ENCODE measurements at places on chromosomes 11 and 22.

DNA sequence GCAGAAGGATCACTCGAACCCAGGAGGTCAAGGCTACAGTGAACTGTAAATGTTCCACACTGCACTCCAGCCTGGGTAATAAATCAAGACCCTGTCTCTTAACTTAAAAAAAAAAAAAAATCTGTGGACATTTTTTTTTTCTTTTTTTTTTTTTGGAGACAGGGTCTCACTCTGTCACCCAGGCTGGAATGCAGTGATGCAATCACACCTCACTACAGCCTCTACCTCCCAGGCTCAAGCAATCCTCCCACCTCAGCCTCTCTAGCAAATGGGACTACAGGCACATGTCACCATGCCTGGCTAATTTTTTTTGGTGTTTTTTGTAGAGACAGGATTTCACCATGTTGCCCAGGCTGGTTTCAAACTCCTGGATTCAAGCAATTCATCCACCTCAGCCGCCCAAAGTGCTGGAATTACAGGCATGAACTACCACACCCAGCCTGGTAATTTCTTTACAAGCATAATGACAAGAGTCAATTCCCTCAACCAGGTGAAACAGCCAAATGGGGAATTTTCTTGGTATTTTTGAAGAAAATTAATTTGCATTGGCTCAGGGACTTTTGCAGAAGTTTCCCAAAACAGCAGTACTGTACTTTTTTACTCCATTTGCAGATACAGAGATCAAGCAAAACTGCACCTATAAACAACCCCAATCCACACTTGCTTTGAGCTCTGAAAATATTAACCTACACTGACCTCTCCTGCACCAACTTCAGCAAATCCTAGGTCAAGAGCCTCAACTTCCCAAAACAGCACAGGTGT is 44.0 kb downstream of the MRTFA start:
- DNase-seq: no peak

DNA sequence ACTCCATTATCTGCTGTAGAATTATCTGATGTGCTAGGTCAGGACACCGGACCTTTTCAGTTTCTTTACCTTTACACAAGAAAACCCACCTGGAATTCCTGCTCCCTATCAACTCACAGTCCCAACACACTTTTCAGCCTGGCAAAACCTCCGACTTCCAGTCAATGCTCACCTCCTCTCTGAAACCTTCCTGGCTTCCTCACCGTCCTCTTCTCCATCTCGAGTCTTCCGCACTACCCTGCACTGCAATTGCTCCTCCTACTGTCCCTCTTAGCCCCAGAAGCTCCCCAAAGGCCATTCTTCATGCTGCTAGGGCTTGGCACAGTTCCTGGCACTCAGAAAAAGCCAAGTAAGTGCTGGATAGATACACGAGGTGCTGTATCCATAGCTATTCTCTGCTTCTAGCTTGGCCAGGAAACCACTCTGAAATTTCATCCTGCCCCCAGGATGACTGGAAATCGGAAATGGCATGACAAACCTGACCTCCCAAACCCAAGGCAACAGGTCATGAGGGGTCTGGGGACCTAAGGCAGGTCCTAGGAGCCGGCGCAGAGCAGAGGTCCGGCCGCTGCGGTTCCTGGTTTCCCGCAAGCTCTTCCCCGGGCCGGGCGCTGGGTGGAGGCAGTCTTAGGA is 702 bp downstream of the SYN3 start:
- no peak for DNase-seq

DNA sequence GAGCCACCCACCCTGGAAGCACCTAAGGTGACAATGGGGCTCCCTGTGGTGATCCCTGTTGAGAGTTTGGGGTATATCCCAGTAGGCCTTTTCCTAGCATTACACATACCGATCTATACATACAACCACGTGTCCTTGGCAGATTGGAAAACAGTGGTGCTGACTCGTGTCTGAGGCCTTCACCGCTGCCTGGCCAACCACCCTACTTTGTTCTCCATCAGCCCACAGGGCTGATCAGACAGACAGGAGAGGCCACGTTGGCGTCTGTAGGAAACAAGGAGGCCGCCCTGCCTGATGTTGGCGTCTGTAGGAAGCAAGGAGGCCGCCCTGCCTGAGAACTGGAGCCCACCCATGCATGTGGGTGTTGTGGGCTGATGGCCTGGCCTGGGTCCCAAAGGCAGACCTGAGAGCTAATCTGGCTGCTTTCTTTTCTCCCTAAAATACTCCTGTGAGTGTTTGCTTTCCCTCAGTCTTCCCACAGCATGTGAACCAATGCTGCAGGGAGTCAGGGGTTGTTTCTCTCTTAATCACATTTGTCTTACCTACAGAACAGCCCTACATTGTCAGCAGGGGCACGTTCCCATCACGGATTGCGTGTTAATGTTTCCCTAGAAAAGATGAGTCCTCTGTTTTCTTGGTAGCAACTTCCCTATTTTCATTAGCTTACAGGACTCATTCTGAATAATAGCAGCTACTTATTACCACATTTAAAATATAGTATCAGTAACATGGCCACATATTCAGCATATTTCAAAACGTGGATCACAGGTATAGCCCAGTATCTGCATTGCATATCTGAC is 57.2 kb downstream of the SBF1 start:
- peak; percentile 40 for DNase-seq

DNA sequence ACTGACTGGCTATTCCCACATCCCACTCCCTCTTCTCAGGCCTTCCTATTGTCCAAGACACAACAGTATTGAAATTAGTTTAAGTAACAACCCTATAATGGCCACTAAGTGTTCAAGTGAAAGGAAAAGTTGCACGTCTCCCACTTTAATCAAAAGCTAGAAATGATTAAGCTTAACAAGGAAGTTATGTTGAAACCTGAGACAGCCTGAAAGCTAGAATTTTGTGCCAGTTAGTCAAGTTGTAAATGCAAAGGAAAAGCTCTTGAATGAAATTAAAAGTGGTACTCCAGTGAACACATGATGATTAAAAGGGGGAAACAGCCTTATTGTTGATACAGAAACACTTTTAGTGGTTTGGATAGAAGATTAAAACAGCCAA is 332.7 kb downstream of the CASP12 start:
- no peak for DNase-seq

GRCh38 chr11:79786961-79787360 is 346.1 kb upstream of the TENM4 start:
- no peak for DNase-seq

GRCh38 chr22:22058633-22059290 is 76.2 kb upstream of the TOP3B start:
- no peak for DNase-seq

DNA sequence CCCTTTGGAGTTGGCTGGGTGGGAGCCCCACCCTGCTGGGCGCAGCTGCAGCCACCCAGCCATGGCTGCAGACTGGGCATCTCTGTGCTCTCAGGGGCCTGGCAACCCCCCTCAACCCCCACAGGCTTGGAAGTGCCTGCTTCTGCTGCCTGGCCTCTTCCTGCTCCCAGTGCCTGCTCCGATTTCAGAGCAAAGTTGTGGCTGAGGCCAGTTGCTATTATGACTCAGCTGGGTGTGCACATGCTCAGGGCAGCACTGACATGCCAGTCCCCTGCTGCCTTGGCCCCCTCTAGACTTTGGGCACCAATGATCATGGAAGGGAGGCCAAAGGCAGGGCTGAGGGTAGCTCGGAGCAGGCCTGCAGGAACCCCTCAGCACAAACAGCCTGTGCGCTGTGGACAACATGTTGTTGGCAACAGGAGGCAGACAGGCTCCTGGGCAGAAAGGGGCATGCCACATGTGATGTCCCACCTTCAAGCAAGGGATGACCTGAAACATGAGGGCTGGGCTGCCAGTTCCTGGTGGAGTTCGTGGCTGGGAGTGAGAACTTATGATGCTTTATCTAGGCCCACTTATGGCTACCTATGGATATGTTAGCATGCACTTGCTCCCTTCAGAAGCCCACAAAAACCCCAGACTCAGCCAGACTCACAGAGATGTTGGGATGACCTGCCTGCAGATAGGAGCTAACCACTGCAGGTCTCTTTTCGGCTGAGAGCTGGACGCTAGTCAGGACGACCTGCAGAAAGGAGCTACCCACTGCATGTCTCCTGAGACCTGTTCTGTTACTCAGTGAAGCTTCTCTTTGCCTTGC is 96.4 kb upstream of the AMOTL1 start:
- DNase-seq: no peak
